Stimulated activated CD4-positive, alpha-beta T cell treated with anti-CD3 and anti-CD28 coated beads, Interleukin-15, amount 100 ng/mL, for 1 hour (primary cell): ENCODE measurements at places on chromosomes 4 and X.

- DNase-seq = no peak
Observed at GRCh38 chrX:41240509-41240908, 93.5 kb upstream of the DDX3X start.

DNA sequence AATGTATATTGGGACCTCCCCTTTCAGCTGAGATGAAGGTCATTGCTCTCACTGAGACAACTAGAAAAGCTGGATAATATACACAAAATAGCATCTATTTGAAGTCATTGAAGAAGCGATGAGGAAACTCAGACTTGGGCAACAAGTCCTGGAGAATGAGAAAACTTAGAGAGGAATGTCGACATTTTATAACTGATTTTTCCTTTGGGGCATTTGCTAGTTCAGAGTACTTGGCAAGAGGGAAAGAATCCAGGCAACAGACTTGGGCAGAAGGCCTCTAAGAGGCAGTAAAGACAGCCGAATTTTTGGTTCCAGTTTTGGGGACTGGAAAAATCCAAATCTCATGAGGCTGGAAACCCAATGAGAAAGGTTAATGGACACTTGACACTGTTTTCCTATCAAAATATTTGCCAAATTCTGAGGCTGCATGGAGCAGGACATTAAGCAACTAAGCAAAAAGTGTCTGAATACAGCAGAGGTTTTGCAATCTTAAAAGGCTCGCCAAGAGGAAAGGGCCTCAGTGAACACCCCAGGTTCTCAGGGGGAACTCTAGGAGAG lies 21.0 kb upstream of the ANXA5 start:
- DNase-seq = no peak

GRCh38 chr4:107862658-107863057 lies 37.9 kb downstream of the SGMS2 start:
- DNase-seq = no peak

DNA sequence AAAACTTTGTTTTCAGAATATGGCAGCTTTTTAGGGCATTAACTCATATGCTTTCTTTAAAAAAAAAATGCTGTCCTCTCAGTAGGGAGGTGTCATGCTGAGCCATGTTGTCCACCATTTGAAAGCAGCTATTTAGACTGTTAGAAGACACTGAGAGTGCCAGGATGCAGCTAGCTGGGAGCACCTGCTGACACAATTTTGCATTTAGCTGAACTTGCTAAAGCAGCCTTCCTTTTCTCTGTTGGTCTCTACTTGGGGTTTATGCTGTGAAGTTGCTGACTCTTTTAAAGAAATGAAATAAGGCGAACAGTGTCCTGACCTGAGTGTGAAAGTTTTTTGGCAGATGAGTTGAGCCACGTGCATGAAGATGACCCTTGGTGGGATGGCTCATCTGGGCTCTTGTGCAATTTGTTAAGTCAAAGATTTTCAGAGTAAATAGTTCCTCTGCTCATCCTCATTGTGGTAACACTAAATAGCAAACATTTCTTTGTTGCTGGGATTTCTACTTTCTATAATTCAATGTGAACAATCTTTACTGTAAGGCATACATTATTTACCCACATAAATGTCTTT lies 64.5 kb downstream of the CDS1 start:
- DNase-seq = no peak

- no peak for DNase-seq
Observed at GRCh38 chr4:38523524-38524448, 140.2 kb upstream of the KLF3 start.

DNA sequence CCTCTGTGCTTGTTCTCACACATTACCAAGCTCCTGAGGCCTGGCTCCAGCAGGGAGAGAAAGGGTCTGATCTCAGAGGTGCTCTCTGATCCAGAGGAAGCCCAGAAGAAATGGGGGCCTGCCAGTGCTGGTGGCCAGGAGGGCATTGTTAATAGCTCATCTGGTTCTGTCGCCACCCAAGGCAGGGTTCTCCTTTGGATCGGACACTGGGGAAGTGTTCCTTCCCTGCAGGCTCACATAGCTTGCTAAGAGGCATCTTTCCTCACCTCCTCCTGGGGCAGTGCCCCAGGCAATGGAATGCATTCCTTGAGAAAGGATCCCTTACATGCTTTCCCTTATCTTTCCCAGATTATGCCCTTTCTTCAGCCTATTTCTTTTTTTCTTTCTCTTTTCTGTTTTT lies 53.8 kb downstream of the RBM47 start:
- DNase-seq = no peak

GRCh38 chr4:169153481-169154087 lies 117.2 kb downstream of the SH3RF1 start:
- DNase-seq = no peak

- DNase-seq = no peak
Observed at GRCh38 chrX:39764441-39764914, 333.3 kb downstream of the BCOR start.

GRCh38 chr4:71862315-71862714 lies 78.4 kb upstream of the GC start:
- no peak for DNase-seq

GRCh38 chr4:154507156-154507555 lies 15.6 kb upstream of the DCHS2 start:
- no peak for DNase-seq

DNA sequence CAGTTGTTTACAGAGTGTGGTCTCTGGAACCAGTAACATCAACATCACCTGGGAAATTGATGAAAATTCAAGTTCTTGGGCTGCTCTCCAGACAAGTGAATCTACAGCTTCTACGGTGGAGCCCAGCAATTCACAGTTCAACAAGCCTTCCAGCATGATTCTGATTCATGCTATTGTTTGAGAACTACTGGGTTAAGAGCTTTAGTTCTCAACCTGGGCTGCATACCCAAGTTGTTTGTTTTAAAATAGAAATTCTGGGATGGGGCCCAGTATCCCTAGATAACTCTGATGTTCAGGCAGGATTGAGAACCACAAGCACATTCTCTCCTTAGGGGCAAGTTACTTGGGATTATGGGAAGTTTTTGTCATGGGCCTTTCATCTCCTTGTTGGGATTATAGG lies 37.9 kb upstream of the PGK1 start:
- DNase-seq = no peak

- DNase-seq = no peak
Observed at GRCh38 chr4:123587983-123588494, 191.4 kb downstream of the SPRY1 start.

DNA sequence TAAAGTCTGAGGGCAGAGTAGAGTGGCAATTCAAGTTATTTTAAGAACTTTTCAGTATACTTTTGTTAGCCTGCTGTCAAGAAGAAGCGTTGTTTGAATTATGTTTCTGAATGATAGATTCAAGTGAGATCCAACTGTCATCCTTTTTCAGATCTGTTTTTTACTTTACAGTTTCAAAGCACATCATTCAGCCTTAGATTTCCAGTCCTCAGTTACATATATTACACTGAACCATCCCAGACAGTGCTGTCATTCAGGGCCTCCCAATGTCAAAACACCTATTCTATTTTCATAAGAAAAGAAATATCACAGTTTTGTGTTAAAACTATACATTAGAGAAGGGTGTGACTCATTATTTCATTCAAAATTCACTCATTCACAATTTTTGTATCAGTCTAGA lies 856.9 kb downstream of the ADGRL3 start:
- DNase-seq = no peak

DNA sequence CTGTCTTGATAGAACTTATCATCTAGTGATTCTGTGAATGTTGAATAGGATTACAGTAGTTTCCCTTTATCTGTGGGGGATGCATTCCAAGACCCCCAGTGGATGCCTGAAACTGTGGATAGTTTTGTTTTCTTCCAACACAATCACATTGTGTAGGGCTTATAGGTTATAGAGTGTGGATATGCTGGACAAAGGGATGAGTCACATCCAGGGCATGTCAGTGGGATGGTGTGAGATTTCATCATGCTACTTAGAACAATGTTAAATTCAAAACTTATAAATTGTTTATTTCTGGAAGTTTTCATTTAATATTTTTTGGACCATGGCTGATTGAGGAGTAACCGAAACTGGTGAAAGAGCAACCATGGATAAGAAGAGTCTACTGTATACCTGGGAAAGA lies 432.3 kb upstream of the ATOH1 start:
- DNase-seq = no peak

DNA sequence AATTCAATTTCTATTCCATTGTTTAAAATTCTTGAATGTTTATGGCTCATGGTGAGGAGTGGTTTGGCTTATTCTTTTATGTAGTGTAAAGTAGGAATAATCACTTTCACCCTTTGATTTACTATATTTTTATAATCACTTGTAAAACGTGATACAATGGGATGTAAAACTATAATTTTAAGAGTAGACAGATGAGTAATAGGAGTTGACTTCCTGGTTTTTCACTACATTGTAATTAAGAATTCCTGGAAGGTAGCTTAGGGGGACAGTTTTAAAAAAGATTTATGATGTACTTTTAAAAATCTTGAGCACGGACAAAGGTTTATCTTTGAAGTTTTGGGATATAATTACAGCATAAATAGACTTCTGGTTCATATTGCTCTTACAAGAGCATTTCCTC lies 65.3 kb downstream of the PDGFC start:
- DNase-seq = no peak

GRCh38 chr4:83231620-83232076 lies 53.0 kb downstream of the COQ2 start:
- DNase-seq = no peak

- no peak for DNase-seq
Observed at GRCh38 chr4:101762025-101762424, 28.5 kb upstream of the BANK1 start.

DNA sequence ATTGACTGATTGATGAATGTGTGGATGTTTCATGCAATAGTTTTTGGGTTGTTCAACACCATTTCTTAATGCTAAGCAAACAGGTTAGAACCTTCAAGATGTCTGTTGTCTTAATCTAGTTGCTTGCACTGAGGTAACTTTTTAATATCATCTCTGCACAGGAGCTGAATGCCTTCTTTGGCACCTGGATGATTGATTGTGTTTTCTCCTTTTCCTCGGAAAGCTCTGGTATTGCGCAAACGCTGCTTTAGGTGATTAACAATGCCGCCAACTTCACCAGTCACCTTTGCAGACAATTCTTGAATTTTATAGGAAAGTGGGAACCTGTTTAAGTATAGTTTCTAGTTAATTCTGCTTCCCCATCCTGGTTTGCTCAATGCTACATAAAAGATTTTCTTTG lies 48.2 kb downstream of the RTL9 start:
- no peak for DNase-seq

GRCh38 chr4:31702326-31702725 lies 982.2 kb downstream of the PCDH7 start:
- no peak for DNase-seq

DNA sequence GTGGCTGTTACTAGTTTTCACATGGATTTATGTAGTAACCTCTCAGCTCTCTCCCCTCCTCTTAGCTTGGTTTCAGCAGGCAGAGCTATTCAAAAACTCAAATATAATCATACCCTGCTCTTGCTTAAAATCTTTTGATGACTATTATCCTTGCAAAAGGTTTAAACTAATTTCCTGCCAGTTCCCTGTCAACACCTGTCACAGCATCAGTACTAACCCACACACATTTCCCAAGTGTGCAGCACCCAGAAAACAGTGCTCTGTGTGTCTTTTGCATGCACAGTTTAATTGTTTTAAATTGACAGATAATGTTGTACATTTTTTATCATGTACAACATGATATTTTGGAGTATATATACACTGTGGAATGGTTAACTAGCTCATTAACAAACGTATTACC lies 202.0 kb downstream of the PAPSS1 start:
- no peak for DNase-seq

GRCh38 chrX:130885996-130886395 lies 17.0 kb downstream of the ENOX2 start:
- no peak for DNase-seq

DNA sequence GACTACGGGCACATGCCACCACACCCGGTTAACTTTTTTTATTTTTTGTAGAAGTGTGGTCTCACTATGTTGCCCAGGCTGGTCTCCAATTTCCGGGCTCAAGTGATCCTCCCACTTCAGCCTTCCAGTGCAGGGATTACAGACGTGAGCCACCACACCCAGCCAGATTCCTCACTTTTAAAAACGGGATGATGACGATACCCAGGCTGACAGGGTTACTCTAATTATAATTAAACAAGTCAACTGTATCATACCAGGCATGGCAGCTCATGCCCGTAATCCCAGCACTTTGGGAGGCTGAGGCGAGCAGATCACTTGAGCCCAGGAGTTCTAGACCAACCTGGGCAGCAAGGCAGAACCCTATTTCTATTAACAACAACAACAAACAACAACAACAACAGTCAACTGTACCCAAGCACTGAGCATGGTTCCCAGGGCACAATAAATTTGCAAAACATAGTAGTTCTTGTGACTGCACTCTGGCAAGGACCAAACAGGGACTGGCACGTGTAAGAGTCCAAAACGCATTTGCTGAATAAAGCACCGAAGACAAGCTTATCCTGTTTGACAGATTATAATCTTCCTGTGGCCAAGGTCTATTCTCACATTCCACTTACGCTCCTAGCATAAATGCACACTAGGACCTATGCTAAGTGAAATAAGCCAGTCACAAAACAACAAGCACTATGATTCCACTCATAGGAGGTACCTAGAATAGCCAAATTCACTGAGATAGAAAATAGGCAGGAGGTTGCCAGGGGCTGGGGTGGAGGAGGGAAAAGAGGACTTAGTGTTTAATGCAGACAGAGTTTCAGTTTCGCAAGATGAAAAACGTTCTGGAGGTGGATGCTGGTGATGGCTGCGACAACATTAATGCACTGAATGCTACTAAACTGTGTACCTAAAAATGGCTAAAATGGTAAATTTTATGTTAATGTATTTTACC lies 77.5 kb downstream of the IRF2 start:
- no peak for DNase-seq

DNA sequence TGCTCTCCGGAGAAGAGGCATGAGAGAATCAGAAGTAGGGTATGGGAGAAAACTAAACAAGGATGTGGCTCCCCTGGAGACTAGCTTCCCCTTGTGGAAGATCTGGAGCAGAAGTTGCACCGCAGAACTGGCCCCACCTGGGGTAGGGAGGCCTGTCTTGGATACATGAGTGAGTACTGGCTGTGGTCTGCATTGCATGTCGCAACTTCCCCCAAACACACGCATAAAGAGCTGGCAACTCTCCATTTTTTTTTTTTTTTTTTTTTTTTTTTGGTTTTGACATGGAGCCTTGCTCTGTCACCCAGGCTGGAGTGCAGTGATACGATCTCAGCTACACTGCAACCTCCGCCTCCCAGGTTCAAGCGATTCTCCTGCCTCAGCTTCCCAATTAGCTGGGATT lies 119.9 kb downstream of the EGF start:
- no peak for DNase-seq

DNA sequence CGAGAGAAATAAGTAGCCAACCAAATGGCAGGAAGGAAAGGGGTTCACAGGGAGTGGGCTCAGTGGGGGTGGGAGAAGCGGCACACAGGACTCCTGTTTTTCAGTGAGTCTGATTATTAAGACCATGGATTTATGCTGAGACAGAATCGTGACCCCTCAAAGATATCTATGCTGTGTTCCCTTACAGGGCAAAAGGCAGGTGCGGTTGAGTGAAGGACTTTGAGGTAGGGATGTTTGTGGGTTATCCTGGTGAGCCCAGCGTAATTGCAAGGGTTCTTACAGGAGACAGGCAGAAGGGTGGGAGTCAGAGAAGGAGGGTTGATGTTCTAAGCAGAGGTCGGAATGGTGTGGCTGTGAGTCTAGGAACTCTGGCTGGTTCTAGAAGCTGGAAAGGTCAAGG lies 73.0 kb downstream of the EVC start:
- no peak for DNase-seq

GRCh38 chr4:74223801-74224200 lies 65.9 kb downstream of the MTHFD2L start:
- DNase-seq = no peak
